ENCODE measurements at places on chromosomes 3 and 15.

DNA sequence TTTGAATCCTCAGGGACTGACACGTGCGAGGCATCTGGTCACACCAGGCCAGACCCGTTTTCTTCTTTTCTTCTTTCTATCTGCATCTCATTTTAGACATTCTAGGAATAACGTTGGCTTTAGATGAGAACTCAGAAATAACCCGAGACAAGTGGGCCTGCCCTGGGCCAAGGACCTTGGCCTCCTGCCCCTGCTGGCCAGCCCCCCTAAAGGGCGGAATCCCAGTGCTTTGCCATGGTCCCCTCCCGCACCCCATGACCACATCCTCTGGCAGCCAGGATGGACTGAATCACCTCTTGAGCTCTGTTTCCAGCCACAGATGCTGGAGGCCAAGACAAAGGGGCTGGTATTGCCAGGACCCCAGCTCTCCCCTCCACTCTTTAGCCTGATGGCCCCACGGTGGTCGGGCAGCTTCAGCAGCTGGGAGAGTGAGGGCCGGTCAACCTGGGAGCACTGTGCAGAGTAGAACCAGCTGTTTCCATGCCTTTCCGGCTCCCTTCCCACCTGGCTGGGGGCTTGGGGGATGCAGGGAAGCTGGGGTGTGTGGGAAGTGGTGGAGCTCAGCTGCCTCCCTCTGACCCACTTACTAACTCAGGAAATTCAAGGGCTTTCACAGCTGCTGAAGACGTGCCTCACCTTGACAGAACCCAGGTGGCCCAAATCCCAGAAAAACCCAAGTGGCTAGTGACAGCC is 190.9 kb downstream of the FAM43A start:
- DNase-seq = no peak

GRCh38 chr15:83356501-83357399 is 72.3 kb upstream of the BNC1 start:
- DNase-seq = no peak

GRCh38 chr3:105967117-105967516 is 98.3 kb upstream of the CBLB start:
- no peak for DNase-seq

DNA sequence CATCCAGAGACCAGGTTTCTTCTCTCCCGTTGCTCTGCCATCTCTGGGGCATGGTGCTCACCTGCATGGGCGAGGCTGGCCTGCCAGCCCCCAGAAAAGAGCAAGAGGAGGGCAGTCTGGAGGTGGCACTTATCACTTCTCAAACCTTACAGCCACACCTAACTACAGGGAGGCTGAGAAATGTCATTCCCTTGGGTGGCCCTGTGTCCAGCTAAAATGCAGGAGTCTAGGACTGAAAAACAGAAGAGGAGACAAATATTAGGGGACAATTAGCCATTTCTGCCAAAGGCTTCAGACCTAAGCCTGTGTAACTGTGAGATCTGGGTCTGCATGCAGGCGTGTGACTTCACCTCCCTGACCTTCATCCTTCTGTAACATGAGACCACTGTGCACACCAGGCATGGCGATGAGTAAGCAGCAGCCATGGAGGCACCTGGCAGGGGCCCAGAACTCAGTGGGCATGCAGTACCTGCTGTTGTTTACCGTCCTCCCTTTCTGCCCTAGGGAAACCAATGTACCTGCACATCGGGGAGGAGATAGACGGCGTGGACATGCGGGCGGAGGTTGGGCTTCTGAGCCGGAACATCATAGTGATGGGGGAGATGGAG is 83.4 kb downstream of the MESD start:
- DNase-seq = no peak

DNA sequence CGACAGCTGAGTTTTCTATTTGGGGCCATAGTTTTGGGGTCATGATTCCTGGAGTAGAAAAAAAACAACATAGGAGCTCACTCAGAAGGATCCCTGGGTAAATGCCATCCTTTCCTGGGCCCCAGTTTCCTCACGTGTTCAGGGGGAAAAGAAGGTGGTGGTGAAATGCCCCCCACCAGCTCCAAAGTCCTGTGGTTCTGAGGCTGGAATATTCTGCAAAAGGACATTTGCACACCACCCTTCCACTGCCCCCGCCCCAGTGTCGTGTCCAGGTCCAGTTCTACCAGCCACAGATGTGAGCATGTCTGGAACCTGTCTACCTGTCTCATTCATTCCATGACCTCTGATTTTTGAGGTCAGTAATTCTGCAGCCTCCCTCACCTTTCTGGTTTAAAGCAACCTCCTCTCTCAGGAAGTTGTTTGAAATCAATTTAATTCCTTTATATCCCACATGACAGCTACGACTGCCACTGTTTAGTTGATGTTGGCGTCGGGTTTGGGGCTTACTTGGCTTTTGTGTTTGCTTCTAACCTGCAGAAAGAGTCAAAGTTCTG is 82.1 kb downstream of the SMAD3 start:
- no peak for DNase-seq

All from NCI-H526 treated with DMSO at 0.1 percent for 48 hours (cell line).